ENCODE measurements at places on chromosomes 2 and 18.

- no peak for DNase-seq
Measured at GRCh38 chr2:223868005-223868404, 30.6 kb upstream of the AP1S3 start.

DNA sequence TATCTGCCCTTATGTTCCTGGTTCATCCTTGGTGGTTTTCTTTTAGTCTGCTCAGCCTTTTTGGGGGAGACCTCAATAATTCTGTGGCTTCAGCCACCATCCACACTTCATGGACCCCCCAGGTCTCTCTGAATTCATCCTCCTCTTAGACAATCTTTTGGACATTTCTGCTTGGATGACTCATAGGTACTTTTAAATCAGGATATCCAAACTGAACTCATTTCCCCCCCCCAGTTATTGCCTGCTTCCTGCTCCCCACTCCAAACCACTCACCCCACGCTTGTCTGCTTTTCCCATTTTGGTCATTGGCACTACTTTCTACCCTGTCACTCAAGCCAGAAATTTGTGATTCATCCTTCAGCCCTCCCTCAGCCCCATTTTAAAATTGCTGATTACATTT lies 78.5 kb downstream of the TANC1 start:
- no peak for DNase-seq

DNA sequence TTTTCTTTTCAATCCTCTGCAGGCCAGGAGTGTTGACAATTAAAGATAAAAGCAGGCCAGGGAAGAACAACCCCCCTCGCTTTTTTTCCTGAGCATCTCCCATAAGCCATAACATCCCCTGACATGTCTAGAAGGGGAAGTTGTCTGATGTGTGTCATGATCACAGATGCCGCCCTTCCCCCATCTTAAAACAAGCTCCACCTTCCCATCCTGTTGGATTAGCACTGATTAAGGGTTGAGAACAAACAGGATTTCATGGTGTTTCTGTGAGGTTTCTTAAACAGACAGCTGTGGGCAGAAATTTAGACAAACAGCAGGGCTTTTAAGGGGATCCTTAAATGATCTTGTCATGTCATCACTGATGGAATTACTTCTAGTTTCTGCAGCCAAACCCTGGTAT lies 59.4 kb upstream of the UPP2 start:
- no peak for DNase-seq

DNA sequence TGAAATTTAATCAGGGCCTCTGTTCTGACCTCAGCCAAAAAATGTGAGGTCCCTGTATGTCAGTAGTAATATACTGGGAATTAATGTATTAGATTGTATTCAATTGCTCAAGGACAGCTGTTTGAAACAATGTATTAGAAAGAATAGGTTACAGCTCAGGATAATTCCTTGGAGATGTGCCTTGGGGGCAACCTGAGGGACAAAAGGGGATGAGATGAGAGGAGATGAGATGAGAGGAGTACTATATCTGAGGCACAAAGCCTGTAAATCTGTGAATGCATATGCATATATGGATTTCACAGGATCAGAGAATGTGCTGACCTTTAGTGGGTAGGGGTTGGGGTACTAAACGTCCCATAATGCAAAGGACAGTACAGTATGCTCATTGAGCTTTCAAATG lies 80.9 kb downstream of the NRXN1 start:
- DNase-seq: no peak

- DNase-seq: no peak
Measured at GRCh38 chr2:220107380-220107791, 480.0 kb downstream of the SLC4A3 start.

DNA sequence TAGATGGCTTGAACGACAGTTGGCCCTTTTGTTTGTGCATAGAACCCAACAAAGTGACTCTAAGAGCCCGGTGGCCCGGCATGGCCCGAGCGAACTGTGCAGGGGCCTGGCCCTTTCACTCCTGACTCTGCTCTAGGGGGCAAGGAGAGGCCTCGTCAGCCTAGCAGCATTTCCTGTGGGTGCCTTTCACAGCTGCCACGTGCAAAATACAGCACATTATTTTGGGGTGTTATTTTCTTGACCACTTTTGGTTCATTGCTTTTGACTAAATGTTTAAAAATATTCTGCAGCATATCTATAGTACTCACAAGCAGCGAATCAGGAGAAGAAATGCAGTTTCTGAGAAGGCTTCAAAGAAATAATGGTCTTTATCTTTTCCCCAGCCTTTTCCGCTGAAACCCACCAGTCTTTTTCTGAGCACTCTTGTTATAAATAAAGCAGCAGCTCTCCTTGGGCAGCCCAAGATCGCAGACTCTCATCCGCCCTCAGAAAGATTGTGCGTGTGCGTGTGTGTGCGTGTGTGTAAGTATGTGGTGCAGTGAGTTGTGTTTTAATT lies 31.3 kb downstream of the DGKD start:
- DNase-seq: no peak

GRCh38 chr2:236535024-236535423 lies 34.6 kb upstream of the ACKR3 start:
- DNase-seq: no peak

DNA sequence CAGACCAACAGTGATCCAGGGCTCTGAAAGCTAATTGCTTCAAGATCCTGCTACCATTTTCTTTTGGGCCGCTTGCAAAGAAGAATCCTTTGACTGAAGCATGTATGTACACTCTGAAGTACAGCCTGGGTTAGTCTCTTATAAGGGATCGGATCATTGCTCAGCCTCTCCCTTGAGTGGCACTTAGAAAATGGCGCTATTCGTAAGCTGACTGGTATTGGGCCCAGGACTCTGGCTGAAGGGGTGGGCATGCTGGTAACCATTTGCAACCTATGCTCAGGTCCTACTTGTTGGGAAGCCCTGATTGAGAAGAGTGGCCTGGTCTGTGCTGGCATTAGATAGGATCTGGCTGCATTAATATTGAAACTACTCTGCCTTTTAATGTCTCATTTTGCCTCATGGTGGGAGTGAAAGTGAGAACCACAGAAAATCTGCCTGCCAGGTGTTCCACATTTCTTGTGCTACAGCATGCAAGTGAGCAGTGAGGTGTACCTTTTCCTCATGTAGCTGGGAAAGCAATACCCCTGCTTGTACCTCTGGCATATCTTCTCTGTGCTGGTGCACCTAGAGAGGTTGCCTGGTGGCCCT lies 661 bp upstream of the MGAT5 start:
- no peak for DNase-seq

DNA sequence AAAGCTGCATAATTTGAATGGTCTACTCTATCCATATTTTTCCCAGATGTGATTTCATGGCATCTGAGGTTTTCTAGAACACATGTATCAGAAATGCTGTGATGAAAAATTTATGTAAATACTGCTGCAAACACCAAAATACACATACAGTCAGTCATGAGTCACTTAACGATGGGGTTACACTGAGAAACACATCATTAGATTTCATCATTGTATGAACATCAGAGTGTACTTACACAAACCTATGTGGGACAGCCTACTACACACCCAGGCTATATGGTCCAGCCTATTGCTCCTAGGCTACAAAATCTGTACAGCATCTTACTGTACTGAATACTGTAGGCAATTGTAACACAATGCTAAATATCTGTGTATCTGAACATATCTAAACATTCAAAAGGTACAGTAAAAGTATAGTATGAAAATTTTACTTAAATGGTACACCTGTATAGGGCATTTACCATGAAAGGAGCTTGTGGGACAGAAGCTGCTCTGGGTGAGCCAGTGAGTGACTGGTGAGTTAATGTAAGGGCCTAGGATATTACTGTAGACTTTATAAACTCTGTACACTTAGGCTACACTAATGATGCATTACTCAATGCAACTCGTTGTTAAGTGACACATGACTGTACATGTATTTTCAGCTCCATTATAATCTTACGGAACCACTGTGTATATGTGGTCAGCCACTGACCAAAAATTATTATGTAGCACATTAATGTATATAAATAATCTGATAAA lies 33.5 kb downstream of the PNO1 start:
- DNase-seq: no peak
